ENCODE measurements at places on chromosomes 1 and 21. TPM values are rescaled to one million over a fixed set of nuclear protein-coding genes. Genes with fewer than 3 reads are reported as not detected.

DNA sequence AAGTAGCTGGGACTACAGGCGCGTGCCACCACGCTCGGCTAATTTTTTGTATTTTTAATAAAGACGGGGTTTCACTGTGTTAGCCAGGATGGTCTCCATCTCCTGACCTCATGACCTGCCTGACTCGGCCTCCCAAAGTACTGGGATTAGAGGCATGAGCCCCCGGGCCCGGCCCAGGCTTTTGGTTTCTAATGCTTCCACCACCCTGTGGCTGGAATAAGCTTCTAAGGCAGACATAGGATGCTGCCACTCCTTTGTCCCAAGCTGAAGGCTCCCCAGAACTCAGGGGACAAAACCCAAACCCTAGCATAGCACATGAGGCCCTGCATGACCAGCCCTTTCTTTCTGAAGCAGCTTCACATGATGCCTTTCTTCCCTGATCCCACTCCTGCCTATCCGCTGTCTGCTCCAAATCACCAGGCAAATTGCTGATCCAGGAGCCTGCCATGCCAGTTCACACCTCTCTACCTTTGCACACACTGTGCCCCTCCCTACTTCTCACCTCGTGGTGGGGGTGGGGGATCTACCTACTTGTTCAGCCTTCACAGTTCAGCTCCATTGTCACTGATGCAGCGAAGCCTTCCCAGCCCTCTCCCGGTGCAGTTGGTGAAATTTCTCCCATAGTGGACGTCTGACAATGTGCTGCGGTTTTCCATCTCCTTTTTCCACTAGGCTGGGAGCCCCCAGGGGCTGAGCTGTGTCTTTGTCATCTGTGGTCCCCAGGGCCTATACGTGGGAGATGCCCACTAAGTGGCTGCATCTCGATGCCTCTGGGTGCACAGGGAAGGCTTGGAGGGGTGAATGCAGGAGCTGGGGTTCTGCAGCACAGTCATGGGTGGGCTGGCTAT lies 6.9 kb downstream of the PTPRU start:
- H3K4me1 ChIP-seq = peaks cover 39% of the 10 kb centered on the region
- H3K36me3 ChIP-seq = no peaks in the 10 kb centered on the region
- no peak overlapping the region for H3K4me3 ChIP-seq
- DNase-seq = no peak
- no peak overlapping the region for H3K27ac ChIP-seq

The CD52 gene
- 0.75 TPM for total RNA-seq

The GJA4 gene
- total RNA-seq = 0.87 TPM

DNA sequence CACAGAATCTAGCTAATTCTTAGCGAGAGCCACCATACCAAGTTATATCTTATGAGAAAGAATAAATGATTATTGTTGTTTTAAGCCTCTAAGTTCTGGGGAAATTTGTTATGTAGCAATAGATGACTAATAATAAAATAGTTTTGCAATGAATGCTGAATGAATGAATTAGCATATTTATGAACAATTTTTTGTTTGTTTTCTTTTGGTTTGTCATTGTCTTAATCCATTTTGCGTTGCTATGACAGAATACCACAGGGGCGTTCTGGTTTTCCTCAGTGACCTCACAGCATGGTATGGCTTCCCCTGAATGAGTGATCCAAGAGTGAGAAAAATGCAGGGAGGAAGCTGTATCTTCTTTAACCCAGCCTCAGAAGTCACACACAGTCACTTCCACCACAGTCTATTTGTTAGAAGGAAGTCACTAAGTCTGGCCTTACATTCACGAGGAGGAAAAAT lies 53.8 kb upstream of the HPDL start:
- no peak overlapping the region for H3K4me3 ChIP-seq
- DNase-seq = no peak
- no peaks in the 10 kb centered on the region for H3K4me1 ChIP-seq
- H3K36me3 ChIP-seq = no peaks in the 10 kb centered on the region

The GNG4 gene
- 28.5 TPM for total RNA-seq
